ENCODE measurements at places on chromosomes 11 and 22. TPM values are rescaled to one million over a fixed set of nuclear protein-coding genes. Genes with fewer than 3 reads are reported as not detected.

- no peaks in the 10 kb centered on the region for H3K27me3 ChIP-seq
- no peak for DNase-seq
- no peaks in the 10 kb centered on the region for H3K36me3 ChIP-seq
- H3K4me1 ChIP-seq, result no peaks in the 10 kb centered on the region
- H3K4me3 ChIP-seq, result no peak overlapping the region
Measured at GRCh38 chr11:62911137-62912130, 9.7 kb downstream of the CHRM1 start.

DNA sequence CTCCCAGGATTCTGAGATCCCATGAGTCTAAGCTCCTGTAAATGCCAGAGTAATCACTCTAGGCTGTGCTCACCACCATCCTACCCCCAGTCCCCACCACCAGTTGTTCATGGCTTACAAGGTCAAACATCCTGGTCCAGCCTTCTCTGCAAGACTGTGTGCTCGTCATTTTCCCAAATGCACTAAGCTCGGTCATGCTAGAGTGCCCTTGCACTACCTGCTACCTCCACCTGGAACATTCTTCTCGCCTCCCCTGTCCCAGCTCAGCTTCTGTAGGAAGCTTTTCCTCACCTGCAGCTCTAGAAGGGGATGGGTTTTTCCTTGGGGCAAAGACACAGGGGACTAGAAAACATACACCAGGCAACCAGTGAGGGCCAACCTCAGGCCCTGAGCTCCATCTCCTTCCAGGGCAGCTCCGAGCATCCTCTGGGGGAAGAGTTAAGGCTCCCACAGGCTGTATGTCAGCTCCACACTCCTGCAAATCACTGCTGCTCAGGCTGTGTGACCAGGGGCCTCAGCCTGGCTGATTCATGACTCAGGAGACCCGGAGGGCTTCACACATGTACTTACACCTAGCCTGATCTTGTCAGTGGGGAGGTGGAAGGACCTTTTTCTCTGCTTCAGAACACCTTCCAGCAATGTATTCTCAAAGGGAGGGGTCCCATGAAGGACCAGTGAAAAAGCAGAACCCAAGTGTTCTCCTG, 37.2 kb upstream of the CSNK2A3 start:
- no peak for DNase-seq
- no peaks in the 10 kb centered on the region for H3K27me3 ChIP-seq
- H3K27ac ChIP-seq, result no peak overlapping the region
- no peaks in the 10 kb centered on the region for H3K36me3 ChIP-seq
- H3K4me1 ChIP-seq, result no peaks in the 10 kb centered on the region

DNA sequence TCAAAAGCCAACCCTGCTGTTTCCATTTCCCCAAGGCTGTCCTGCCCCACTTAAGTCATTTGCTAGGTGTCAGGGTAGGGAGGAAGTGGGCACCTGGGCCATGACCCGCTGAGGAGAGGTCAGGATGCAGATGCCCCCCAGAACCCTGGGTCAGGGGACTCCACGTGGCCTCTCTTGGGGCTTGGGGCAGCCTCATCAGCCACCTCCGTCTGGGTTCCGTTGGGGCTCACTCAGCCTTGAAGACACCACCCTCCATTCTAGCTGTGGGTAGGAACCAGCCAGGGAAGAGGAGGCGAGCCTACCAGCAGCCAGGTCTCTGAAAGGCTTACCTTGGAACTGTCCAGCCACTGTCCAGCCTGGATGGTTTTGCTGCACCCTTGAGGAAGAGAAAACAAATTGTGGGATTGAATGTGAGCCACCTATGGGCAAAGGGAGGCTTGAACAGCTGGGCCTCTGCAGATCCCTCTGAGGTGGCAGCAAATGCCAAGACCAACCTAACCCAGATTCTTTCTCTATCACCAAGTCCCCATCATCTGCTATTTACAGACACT, 2.5 kb downstream of the APOL4 start:
- H3K27me3 ChIP-seq, result no peaks in the 10 kb centered on the region
- peak overlapping the region; percentile 81 for H3K27ac ChIP-seq
- H3K4me1 ChIP-seq, result peaks cover 12% of the 10 kb centered on the region
- no peak overlapping the region for H3K4me3 ChIP-seq
- no peaks in the 10 kb centered on the region for H3K36me3 ChIP-seq
- no peak for DNase-seq

DNA sequence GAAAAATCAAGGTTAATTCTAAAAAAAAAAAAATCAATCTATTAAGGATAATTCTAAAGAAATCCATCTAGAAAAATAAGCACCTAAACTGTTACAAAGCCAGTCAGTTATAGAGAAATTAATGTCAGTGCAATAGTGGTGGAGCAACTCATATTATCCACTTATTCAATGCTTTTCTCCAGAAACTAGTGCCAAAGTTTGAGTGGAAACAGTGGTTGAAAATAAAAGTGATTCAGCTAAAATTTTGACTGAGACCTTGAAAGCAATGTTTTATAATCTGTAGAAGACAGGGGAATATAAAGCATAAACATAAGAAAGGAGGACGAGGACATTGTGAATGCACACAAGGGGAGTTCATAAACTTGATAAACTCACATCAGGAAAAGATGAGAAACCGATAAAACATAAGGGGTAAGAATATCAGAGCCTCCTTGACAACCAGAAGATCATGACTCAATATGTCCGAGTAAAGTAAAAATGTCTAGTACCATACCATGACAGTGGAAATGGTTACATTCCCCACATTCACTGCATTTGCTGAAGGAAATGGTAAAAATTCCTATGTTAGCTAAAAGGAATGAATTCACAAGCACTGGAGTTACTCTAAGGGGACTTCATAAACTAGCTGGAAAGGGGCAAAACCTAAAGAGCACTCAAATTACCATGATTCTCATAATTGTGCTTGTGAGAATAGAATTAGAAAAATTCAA, 58.7 kb upstream of the SLC5A12 start:
- no peaks in the 10 kb centered on the region for H3K27me3 ChIP-seq
- no peak for DNase-seq
- H3K27ac ChIP-seq, result no peak overlapping the region

DNA sequence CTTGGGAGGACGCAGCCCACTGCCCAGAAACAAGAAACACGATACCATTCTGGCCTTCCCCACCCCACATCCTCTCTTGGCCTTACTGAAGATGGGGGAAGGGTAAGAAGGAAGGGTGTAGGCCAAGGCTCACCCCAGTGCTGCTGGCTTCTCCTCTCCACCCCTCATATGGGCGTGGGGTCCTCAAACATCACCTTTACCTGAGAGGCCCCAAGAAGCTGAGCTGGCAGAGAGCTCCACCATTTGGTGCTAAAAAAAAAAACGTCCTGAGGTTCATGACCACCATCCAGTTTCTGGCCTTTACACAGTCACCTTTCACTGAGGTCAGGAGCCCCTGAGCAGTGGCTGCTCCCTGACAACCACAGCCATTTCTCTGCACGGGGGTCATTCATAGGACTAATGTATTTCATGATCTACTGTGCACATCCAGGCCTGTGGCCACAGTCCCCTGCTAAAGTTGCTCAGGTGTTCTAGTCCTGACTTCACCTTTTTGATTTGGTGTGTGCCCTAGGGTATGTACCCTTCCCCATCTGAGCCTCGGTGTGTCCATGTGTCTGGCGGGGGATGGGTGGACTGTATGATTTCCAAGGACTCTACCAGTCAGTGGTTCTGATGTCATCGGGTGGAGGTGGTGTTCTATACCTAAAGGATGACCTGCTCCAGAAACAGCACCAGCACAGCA, 15.1 kb downstream of the RHOG start:
- no peak overlapping the region for H3K27ac ChIP-seq
- H3K4me3 ChIP-seq, result no peak overlapping the region
- H3K4me1 ChIP-seq, result no peaks in the 10 kb centered on the region
- no peaks in the 10 kb centered on the region for H3K27me3 ChIP-seq

DNA sequence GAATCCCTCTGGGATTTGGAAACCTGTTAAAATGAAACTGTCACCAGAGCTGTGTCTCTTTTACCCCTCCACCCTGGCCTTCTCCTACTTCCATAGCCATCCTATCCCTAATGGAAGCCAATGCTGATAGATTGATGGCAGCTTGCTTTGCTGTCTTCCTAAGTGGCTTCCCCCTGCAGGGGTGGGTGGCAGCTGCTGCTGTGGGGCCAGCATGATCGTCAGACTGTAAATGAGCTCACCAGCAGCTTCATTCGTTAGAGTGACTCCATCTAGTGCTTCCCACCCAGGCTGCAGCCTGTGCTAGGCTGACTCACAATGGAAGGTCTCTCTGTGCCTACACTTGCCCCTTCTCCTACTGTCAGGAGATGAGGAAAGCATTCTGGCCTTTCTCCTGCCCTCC, 311.0 kb downstream of the BUD13 start:
- H3K4me3 ChIP-seq, result no peak overlapping the region
- DNase-seq, result no peak
- H3K27me3 ChIP-seq, result no peaks in the 10 kb centered on the region
- no peaks in the 10 kb centered on the region for H3K36me3 ChIP-seq
- H3K27ac ChIP-seq, result no peak overlapping the region
- peaks cover 4% of the 10 kb centered on the region for H3K4me1 ChIP-seq

DNA sequence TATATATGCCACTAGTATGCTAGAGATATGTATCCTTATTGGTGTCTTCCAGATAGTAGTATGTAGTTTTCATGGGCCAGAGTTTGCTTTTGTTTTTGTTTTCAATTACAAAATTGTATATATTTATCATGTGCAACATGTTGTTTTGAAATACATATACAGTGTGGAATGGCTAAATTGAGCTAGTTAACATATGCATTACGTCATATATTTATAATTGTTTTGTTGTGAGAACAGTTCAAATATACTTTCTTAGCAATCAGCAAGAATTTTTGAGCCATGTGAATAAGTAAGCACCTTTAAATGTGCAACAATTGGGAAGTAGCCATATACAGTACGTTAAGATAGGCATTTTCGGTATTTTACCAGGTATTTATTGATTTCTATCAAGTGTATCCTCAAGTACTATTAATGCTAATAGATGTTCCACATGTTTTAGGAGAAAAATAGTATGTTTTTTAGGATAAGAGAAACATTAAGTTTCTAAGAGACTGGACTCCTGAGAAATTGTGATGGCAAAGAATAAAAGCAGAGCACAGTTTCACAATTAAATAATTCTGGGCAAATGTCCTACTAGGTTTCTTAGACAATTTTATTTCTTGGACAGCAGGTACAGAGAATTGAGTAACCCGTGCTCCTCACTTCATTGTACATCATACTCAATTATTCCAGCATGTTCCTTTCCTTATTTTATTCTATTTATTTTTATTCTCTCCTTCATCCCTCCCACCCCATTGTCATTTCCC, 60.5 kb upstream of the SLC5A12 start:
- H3K27me3 ChIP-seq, result no peaks in the 10 kb centered on the region
- no peaks in the 10 kb centered on the region for H3K4me1 ChIP-seq
- no peak for DNase-seq
- H3K36me3 ChIP-seq, result no peaks in the 10 kb centered on the region
- H3K27ac ChIP-seq, result no peak overlapping the region
- no peak overlapping the region for H3K4me3 ChIP-seq

DNA sequence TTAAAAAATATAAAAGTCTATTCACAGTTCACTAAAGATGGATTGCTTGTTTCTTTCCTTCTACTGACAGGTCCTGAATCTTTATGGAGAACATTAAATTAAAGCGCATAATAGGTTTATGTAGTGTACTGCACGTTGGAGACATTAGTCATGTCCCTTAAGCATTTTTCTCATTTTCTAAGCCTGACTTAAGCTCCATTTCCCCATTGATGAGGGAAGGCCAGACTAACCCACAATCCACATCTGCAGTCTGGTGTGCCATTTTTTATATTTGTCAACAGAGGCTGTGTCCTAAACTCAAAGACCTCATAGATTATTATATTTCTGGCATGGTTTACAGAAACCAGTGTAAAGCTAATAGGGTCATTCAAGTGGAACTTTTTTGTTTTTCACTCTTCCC, 39.9 kb downstream of the CADM1 start:
- no peak for DNase-seq
- H3K27ac ChIP-seq, result no peak overlapping the region
- H3K4me3 ChIP-seq, result no peak overlapping the region
- no peaks in the 10 kb centered on the region for H3K27me3 ChIP-seq
- no peaks in the 10 kb centered on the region for H3K4me1 ChIP-seq

DNA sequence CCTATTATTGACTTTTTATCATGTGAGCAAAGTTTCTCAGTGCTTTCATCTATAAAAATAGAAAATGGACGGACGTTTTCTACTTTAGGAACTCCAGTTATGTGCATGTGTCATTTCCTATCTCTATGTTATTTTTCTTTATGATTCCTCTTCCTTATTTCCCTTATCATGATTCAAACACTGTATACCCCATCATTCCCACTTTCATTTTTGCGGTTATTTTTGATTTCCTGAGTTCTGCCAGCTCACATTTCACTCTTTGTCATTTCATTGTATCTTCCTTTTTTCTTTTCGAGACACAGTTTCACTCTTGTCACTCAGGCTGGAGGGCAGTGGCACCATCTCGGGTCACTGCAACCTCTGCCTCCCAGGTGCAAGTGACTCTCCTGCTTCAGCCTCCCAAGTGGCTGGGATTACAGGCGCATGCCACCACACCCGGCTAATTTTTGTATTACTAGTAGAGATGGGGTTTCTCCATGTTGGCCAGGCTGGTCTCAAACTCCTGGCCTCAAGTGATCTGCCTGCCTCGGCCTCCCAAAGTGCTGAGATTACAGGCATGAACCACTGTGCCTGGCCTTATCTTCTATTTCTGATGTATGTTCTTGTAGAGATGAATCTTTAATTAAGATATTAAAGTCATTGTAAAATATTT, 21.5 kb downstream of the C11orf58 start:
- H3K27ac ChIP-seq, result no peak overlapping the region
- H3K4me3 ChIP-seq, result no peak overlapping the region
- DNase-seq, result no peak
- H3K27me3 ChIP-seq, result no peaks in the 10 kb centered on the region
- H3K36me3 ChIP-seq, result no peaks in the 10 kb centered on the region

DNA sequence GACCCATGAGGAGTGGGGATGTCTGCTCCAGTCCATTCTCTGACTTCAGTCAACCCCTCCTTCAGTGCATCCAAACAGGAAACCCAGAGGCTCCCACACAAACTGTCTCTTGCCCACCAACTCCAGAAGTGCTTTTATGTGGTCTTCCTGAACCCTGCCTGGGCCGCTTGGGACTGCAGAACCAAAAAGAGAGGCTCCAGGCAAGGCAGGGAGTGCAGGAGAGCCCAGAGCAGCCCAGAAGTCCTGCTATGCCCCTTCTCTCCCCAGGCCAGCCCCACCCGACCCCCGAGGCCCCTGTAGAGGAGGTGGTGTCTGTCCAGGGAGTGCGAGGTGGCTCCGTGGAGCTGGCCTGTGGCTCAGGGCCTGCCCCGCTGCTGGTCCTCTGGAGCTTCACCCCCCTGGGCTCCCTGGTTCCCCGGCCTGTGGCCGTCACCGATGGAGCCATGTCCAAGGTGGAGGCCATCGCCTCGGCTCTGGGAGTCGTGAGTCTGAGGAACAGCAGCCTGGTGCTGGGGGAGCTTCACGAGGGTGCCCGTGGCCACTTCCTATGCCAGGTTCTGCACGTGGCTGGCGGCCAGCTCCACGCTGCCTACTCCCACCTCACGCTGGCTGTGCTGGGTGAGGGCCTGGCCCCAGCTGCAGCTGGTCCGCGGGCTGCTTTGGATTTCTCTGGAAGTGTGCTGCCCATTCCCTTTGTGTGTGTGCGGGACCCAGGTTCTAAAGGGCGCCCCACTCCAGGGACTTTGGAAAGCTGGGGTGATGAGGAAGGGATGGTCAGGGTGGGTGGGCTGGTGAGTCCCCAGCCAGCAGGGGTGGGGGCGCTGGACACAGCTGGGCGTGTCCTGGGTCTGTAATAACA, 1.8 kb downstream of the VSIG10L2 start:
- H3K4me1 ChIP-seq, result peaks cover 17% of the 10 kb centered on the region
- no peak overlapping the region for H3K27ac ChIP-seq
- no peak for DNase-seq
- H3K27me3 ChIP-seq, result no peaks in the 10 kb centered on the region

ELFN2 gene
- total RNA-seq, result 0.76 TPM

APOC3 gene
- total RNA-seq, result not detected

SLC6A5 gene
- total RNA-seq, result not detected

Measured in uterus (tissue), 4 donors.